ENCODE measurements at places on chromosomes 1 and 21.

GRCh38 chr1:33350611-33351280, 29.8 kb upstream of the A3GALT2 start:
- DNase-seq = no peak

GRCh38 chr1:59730759-59731478, 83.8 kb upstream of the HOOK1 start:
- peak; percentile 96 for DNase-seq

DNA sequence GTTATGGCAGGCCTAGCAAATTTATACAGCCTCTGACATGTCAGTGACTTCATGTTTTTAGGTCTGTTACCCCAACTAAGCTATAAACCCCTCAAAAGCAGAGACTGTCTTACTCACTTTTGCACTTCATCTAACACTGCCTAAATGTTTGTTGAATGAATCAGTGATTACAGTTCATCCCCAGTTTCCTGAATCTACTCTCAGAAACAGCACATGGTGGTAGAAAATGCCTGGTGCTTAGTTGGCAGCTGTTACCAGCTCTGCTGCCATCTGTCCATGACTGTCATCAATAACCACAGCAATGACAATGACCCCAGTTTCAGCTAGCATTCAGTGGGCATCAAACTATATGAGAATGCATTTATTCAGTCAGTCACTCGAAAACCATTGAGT, 110.5 kb upstream of the SERBP1 start:
- peak; percentile 74 for DNase-seq

DNA sequence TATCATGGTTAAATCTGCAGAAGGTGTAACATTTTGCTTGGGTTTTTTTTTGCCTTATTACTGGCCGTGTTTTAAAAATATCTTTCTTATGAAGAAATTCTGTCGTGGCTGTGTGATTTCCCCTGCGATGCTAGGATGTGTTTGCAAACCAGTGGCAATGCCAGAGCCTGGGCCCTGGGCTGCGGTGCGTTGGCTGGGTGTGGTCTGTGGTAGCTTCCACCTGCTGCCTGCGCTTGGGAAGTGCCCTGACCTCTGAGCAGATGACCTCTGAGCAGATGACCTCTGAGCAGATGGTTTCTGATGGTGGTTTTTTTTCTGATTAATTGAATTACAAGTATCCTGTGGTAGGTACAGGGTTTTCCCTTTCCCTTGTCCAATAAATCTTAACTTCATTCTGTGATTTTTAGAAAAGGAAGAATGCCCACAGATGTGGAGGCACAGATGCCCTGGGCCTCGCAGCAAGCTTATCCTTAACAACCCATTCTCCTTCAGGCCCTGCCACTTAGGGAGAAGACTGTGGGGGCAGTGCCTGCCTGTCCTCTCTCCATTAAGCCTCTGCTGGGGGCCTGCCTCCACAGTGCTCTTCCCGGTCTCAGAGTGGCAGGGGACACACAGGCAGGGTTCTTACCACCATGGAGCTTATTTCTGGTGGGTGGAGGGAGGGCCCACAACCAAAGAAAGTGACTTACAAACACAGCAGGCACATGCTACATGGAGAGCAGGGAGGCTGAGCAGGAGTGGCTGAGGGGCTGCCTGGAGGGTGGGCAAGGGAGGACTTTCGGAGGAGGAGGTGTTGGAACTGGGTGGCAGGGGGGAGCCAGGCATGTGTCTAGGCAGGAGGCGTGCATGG, 81.7 kb downstream of the PCBP3 start:
- DNase-seq = no peak

DNA sequence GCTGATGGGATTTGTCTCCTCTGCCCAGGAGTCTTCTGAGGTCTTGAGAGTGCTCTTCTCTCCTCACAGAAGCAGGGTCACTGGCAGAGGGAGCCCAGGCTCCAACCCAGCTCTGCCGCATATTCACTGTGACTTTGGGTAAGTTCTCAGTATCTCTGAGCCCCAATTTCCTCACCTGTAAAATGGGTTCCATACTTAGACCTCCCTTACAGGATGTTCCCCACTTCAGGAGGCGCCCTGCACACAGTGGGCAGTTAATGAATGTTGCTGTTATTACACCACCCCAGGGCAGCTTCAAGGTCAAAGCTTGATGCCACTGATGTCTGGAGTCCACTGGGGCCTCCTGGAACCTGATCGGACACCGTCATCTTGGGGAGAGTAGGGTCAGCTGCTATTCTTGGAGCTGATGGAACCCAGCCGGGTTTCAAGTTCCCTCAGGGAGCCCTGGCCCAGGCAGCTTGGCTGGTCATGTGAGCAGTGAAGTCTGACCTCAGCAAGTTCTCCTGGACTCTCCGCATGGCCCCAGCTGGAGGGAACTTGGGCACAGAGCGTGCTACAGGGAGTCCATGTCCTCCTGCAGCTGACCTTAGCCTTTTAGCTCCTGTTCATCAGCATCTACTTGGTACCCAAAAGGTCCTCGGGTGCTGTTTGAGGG, 21.8 kb downstream of the COA7 start:
- DNase-seq = no peak

GRCh38 chr21:26837539-26837938, 7.7 kb downstream of the ADAMTS1 start:
- DNase-seq = no peak

DNA sequence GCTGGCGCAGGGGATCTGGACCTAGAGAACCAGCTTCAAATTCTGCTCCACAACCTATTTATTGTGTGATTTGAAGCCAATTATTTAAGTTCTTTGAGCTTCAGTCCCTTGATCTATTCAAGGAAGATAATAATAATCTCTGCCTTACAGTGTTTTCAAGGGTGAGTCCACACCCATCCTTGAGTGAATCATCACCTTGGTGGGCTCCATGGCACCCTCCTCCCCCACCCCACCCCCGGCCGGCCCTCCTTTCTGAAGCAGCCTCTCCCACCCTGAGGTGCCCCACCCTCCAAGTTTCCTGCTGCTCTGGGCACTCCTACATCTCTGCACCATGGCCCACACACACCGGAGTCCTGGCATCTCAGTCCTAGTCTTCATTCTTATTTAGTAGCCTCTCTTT, 38.3 kb downstream of the TCP10L start:
- DNase-seq = no peak

DNA sequence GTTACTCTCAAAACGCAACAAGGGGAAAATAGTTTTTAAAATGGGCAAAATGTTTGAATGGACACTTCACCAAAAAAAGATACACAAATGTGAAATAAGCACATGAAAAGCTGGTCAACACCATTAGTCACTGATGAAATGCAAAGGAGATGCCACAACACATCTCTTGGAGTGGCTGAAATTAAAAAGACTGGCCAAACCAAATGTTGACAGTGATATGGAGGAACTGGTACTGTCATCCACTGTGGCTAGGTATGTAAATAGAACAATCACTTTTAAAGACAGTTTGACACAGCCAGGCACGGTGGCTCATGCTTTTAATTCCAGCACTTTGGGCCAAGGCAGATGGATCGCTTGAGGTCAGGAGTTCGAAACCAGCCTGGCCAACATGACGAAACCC, 91.1 kb downstream of the POFUT2 start:
- no peak for DNase-seq

DNA sequence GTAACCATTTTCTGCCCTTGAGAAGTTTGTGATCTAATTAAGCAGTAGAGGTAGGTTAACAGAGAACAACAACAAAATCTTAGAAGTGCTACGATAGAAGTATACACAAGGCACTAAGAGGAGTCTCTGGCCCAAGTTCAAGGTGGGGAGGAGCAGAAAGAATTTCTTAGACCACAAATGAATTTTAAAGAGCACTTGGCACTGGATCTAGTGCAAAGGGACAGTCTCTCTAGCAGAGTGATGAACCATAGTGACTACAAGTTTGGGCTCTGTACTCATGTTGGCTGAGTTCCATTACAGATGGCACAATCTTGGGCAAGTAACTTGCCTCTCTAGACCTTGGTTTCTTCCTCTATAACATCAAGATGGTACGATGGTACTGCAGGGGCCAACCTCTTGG, 33.3 kb upstream of the PIGC start:
- peak; percentile 44 for DNase-seq

DNA sequence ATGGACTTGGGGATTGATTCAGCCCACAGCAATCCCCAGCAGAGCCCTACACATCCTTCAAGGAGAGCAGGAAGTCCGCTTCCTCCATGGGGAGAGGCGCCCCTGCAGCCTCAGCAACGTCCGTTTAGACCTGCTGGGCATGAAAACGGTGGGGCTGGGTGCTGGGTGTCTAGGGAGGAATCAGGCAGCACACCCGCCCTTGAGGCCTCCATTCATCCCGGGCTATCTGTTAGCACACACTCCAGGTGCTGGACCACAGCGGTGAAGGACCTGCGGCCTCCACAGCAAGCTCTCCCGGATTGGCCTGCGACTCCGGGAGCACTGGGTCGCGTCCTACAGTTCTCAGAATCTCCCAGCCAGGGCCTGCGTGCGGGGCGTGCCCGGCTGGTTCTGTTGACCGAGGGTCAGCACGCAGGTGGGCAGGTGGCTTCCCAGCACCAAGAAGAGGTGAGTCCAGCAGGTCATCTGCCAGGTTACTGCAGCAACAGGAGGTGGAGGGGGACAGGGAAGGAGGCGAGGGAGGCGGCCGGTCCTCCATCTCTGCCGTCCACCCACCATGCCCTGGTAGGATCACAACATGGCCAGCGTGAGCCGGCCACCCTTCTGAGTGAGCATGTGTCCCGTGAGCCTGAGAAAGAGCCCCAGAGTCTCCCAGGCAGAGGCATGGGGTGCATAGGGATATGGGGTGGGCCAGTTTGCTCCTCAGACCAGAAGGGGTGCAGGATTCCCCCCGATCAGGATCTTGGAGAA, 96.6 kb downstream of the RIPK4 start:
- no peak for DNase-seq

DNA sequence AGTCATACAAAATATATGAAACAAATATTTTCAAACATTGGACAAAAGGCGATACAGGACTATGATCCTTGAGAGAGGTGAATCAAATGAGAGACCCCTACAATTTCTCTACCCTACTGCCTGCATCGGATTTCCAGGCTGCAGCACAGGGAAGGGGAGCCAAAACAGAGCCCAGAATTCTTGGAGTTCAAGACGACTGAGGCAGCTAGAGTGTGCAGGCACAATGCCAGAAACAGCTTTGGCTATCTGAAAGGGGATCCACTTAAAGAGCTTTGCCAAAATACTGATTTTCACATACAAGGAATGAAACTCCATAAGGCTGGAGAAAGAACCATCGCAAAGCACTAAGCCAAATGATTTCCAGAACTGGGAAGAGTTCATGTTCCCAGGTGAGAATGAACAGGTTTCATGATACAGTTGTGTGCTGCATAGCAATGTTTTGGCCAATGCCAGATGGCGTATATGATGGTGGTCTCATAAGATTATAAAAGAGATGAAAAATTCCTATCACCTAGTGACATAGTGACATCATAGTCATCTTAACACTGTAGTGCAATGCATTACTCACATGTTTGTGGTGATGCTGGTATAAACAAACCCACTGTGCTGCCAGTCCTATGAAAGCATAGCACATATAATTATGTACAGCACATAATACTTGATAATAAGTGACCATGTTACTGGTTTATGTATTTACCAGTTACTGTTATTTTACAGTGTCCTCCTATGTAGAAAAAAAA, 77.5 kb downstream of the KCND3 start:
- DNase-seq = no peak

GRCh38 chr1:204479387-204480136, 15.0 kb downstream of the PIK3C2B start:
- DNase-seq = peak; percentile 93

- DNase-seq = no peak
These were observed 409.3 kb downstream of the TGFB2 start for GRCh38 chr1:218754477-218754876.

GRCh38 chr1:102262994-102263393, 266.3 kb upstream of the OLFM3 start:
- DNase-seq = no peak

DNA sequence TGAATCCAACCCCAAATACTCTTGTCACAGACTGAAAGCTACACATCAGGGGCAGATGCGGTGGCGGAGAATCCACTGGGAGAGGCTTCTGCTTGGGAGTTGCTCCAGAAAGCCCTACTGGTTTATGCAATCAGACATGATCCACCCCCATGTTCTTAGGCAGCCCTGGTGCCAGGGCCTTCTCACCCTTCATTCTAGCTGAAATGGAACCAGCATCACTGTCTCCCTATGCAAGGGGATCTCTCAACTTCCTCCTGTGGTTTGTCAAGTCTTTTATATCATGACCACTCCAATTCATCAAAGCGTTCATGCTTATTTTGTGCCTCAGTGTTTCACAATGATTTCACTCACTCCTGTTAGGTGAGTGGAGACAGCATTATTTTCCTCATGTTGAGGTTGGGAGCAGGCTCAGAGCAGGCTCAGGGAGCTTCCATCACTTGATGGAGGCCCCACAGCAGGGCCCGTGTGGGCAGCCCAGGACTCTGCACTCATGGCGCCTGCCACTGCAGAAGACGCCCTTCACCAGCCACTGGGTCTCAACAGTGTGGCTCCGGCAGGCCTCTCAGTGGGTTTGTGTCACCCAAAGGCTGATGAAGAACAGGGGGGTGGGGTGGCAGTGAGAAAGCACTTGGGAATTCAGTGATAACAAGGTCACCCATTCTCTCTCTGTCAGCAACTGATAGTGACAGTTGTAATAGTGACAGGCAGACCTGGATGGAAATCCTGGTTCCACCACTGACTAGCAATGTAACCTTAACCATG, 67.1 kb downstream of the CD58 start:
- no peak for DNase-seq

- no peak for DNase-seq
These were observed 16.4 kb downstream of the EPHA8 start for GRCh38 chr1:22579541-22580155.

DNA sequence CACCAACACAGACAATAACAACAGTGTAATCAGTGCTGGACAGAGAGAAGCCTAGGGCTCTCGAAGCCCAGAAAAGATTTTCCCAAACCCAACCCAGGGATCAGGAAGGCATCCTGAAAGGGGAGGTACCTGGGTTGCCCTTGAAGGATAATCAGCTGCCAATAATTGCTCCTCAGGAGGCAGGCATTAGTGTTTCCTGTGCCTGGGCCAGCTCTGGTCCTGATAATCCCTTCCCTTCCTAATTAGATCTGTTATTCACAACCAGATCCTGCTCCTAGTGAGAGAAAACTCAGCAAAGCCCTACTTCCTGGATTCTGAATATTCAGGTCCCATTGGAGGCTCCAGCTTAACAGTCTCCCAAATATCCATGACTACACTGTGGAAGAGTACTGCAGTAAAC, 117.4 kb downstream of the DMRTA2 start:
- no peak for DNase-seq
